ENCODE measurements at places on chromosomes 3 and 15. TPM values are rescaled to one million over a fixed set of nuclear protein-coding genes. Genes with fewer than 3 reads are reported as not detected.

Gene ERICH6
- 0.62 TPM for polyA plus RNA-seq

Gene A4GNT
- polyA plus RNA-seq: 1.7 TPM

GRCh38 chr3:101638261-101638745, 38.6 kb downstream of the ZBTB11 start:
- DNase-seq: no peak

DNA sequence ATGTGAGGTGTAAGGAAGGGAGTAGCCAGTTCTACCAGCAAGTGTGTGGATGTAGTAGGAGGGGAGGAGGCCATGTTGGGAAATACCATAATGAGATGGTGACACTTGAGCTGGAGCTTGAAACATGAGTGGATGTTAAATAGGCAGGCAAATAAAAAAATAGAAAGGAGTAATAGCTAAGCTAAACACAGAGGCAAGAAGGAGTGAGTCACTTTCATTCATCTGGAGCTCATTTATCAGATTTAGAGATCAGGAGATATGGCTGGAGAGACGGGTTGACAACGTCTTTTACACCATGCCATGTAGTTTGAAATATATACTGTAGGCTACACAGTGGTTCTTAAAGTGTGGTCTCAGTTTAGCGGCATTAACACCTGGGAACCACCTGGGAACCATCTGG, 390.5 kb downstream of the DIPK2A start:
- DNase-seq: no peak

GRCh38 chr3:40715551-40715950, 190.8 kb downstream of the ZNF621 start:
- DNase-seq: no peak

DNA sequence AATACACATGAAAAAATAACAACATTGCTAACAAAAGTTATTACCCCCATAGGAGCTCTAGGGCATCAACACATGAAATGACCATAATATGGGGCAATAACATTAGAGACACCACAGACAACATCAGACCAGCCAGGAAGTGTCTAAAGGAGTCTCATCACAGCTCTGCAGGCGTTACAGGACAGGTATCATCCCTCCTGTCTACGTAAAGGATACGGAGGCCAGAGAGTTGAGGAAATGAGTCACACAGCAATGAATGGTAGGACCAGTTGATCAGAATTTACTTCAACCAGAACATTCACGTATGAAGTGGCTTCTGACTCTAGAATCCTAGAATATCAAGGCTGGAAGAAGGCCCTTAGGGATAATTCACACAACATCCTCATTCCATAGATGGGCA, 1.8 kb downstream of the NME9 start:
- DNase-seq: no peak

- DNase-seq: no peak
Measured at GRCh38 chr15:60913900-60914299, 315.2 kb downstream of the RORA start.

All from right renal pelvis (tissue), 4 donors.